ENCODE measurements at places on chromosomes 6 and 20. TPM values are rescaled to one million over a fixed set of nuclear protein-coding genes. Genes with fewer than 3 reads are reported as not detected.

GPX6 gene
- not detected for total RNA-seq

WTAP gene
- total RNA-seq, result 119 TPM

CFAP61 gene
- total RNA-seq, result not detected

GRCh38 chr6:113862112-113862511, 5.0 kb downstream of the MARCKS start:
- H3K4me1 ChIP-seq, result peaks cover 5% of the 10 kb centered on the region
- H3K27ac ChIP-seq, result no peak overlapping the region
- peaks cover 32% of the 10 kb centered on the region for H3K27me3 ChIP-seq
- no peaks in the 10 kb centered on the region for H3K36me3 ChIP-seq
- DNase-seq, result no peak
- H3K4me3 ChIP-seq, result no peak overlapping the region

DNA sequence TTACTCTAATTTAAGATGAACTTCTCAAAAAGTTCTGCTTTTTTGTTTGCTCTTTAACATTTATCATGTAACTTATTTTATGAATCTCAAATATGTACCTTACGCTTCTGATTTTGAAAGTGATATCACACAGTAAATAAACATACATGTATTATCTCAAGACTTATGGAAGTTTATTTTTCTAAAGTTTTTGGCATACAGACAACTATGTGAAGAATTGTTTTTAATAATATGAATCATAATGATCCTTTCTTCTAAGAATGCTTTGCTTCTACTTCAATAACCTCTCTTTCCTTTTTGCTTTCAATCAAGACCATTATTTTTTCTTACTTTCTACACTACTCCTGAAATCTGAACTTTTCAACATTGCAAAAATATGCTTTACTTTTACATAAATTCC, 816.4 kb downstream of the EYS start:
- no peaks in the 10 kb centered on the region for H3K4me1 ChIP-seq
- DNase-seq, result no peak
- H3K27ac ChIP-seq, result no peak overlapping the region
- no peaks in the 10 kb centered on the region for H3K27me3 ChIP-seq

- no peaks in the 10 kb centered on the region for H3K36me3 ChIP-seq
- H3K27ac ChIP-seq, result no peak overlapping the region
- H3K27me3 ChIP-seq, result peaks cover 3% of the 10 kb centered on the region
Measured at GRCh38 chr6:112241820-112242429, 12.4 kb downstream of the LAMA4 start.

GRCh38 chr6:87645080-87645479, 55.1 kb downstream of the ORC3 start:
- no peaks in the 10 kb centered on the region for H3K36me3 ChIP-seq
- H3K27ac ChIP-seq, result peak overlapping the region; percentile 37
- H3K27me3 ChIP-seq, result no peaks in the 10 kb centered on the region
- H3K4me1 ChIP-seq, result peaks cover 5% of the 10 kb centered on the region
- DNase-seq, result no peak

- DNase-seq, result no peak
- H3K4me3 ChIP-seq, result no peak overlapping the region
- H3K4me1 ChIP-seq, result peaks cover 18% of the 10 kb centered on the region
- no peaks in the 10 kb centered on the region for H3K27me3 ChIP-seq
Measured at GRCh38 chr6:87905101-87905641, 142.5 kb upstream of the SPACA1 start.

All from T-cell (primary cell).